Right ventricle myocardium superior (tissue), 1 donor: ENCODE measurements at places on chromosomes 16 and 17. TPM values are rescaled to one million over a fixed set of nuclear protein-coding genes. Genes with fewer than 3 reads are reported as not detected.

DNA sequence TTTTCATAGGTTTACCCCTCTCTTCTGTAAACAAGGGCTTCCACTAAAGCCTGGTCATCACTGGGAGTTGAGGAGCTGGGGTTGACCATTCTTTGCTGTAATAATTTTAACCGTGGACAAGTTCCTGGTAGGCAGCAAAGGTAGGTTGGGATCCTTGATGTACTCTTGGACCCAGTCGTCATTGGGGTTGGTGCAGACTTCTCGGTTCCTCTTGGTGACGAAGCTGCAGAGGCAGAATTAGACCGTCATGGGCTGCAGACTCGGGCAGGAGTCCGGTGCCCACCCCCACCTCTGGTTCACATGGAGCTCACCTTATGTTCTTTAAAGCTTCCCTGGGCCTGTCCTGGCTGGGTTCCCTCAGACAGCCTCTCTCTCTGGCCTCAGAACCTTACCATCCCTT lies 3.8 kb downstream of the CCL16 start:
- no peak for DNase-seq

GRCh38 chr16:56094231-56094630 lies 97.1 kb upstream of the GNAO1 start:
- no peak for DNase-seq

DNA sequence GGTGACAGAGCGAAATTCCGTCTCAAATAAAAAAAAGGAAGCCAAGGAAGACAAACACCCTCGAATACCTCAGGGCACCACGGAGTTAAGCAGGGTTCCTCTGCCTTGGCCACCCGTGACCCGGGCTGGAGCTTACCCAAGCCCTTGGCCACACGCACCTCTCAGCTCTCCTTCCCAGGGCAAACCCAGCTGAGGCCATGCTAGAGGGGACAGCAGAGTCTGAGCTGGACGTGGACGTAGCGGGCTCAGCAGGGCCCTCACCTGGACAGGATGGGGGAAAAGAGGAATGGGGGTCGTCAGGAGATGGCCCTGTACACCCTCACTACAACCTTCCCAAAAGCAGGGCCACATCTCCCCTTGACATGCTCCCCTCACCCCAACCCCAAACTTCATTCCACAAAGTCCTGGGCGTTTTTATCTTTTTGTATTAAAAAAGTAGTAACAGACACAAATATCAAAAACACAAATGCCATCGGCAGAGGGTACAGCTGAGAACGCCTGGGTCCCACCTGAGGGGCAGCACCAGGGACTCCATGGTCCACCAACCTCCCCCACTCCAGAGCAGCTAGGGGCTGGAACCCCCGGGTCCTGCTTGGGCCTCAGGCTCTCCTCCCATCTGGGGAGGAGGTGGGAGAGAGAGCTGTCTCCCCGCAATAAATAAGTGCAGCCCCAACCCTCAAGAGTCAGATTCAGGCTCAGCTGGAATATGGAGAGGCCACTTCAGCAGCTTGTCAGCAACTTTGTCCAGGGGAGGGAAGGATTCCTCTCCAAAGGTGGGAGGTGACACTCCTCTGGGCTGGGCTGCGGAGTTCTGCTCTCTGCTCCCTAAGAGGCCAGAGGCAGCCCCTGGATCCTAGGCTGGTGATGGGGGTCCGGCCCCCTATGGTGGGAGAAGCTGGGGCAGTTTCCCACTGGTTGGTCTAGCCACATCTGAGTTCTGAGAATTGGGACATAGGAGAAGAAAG lies 11.9 kb downstream of the PER1 start:
- DNase-seq = no peak

DNA sequence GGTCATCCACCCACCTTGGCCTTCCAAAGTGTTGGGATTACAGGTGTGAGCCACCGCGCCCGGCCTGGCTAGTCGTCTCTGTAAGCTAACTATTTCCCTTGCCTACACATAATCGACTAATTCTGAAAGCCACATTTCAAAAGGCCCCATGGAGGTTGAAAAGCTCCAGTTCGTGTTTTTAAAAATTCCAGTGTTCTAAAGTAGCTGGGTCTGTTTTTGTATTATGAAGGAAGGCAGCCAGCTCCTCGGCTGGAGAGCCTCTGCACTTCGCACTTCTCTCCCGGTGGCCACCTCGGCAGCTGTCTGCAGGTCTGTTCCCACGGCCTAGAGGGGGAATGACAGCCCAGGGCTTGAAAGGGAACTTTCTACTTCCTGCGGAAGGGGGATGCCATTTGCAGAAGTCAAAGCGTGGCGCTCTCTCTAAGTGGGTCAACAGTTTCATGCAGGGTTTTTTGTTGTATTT lies 16.9 kb downstream of the HASPIN start:
- DNase-seq = no peak

DNA sequence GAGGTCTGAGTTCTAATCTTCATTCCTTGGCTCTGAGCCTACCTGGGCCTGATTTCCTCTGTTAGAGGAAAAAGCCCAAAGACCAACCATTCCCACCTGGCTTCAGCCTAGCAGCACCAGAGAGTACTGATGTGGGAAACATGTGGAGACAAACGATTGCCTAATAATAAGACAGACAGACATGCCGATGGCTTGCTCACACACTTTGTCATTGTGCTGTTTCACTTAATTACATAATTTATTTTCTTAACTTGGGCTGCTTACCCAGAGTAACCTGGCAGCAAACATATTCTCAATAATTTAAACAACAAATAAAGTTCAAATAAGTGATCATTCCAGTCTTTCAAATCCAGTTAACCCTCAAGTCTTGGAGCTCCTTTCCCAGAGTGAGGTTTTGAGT lies 83.4 kb downstream of the MAF start:
- DNase-seq = no peak

DNA sequence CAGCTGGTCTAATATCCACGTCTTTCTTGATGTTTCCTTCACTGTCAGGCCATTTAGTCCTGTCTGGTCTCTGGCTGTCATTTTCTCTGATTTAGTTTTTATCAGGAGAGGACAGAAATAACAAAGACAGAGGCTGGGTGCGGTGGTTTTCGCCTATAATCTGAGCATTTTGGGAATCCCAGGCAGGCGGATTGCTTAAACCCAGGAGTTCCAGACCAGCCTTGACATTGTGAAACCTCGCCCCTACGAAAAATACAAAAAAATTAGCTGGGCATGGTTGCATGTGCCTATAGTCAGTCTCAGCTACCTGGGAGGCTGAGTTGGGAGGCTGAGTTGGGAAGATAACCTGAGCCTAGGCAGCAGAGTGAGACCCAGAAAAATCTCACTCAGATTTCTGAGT lies 7.1 kb downstream of the SRCAP start:
- DNase-seq = no peak

Gene CD300LB
- total RNA-seq = 0.16 TPM

Gene PRDM7
- total RNA-seq = not detected
